ENCODE measurements at places on chromosomes 2 and 18.

DNA sequence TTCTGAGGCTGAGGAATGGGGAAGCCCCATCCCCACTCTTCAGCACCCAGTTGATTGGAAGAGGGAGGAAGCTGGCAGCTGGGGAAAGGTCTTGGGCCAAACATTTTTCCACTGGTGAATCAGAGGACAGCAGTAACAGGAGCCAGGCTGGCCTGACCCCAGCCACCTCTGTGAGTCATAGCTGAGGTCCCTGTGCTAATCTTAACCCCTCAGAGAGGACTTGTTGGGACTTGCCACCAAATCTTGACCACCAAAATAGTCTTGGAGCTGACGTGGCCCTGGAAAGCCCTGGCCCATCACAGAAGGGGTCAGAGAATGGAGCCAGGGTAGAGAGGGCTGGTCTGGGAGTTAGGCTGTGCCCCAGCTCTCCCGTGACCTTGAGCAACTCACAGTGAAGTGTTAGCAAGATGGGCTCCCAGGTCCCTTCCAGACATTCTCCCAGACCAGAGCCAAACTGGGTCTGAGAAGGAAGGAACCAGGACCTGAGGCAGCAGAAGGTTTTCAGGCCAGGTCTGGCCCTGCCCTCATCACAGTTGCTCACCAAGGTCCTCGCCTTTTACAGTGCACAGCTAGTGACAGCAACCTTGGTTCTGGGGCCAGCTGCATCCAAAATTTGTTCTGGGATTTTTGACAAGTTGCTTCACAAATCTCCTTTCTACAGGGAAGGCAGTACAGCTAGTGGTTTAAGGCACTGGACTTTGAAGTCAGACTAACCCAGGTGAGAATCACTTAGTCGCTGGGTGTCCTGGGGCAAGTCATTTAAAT lies 266.6 kb downstream of the CYP26B1 start:
- DNase-seq, result no peak

GRCh38 chr2:120105360-120105759 lies 92.5 kb downstream of the EPB41L5 start:
- no peak for DNase-seq

DNA sequence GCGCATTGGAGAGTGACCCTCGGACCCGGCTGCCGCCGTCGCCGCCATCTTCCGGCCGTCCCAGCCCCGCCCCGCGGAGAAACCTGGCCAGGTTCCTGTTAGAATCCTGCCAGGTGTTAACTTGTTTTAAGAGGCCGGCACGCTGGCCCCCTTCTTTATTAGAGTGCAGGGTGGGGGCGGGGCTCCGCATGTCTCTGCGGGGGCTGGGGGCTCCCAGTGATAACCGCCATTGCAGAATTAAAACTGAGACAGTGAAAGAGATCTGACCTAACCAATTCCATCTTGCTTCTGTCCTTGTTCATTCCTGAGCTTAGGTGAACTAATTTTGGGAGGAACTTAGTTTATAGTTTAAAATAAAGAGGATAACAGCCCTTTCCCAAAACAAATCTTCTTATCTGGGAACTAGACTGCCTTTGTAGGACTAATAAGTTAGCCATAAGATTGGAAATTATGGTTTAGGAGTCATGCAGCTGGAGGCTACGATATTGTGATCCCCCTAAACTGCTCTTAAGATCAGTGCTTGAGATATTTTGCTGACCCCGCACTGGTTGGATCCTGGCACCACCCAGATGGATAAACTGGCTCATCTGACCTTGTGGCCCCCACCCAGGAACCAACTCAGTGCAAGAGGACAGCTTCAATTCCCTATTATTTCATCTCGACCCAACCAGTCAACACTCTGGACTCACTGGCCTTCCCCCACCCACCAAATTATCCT lies 543 bp upstream of the STARD7 start:
- DNase-seq, result no peak

GRCh38 chr2:128876986-128877983 lies 558.6 kb upstream of the HS6ST1 start:
- DNase-seq, result no peak

- DNase-seq, result no peak
Observed at GRCh38 chr2:217784996-217785543, 217.7 kb downstream of the TNS1 start.

DNA sequence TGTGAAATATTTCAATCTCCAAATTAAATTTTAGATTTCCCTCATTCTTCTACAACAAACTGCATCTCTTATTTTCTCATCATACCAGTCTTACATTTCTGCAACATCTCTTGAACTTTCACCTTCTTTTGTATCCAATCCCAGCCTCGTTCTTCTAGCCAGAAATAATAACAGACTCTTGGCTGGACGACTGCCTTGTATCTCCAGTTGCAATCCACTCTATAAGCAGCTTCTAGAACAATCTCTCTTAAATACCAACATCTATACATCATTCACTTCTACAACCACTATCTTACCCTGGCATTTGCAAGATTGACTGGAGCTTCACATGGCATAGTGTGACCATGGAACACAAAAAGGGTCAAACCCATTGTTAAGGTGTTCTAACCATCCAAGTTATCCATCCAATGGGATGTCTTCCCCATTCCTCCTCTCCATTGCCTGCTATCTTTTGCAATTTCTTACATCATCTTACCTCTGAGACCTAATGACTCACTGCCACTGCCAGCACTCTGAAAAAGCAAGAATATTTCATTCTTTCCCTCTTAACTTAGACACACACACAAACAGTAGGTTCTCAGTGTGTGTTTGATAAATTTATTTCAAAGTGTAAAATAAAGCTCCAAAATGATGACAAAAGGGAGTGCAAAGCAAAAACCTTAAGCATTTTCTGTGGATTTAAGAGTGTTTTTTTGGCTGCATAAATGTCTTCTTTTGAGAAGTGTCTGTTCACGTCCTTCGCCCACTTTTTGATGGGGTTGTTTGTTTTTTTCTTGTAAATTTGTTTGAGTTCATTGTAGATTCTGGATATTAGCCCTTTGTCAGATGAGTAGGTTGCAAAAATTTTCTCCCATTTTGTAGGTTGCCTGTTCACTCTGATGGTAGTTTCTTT lies 145.6 kb downstream of the METTL4 start:
- DNase-seq, result no peak

DNA sequence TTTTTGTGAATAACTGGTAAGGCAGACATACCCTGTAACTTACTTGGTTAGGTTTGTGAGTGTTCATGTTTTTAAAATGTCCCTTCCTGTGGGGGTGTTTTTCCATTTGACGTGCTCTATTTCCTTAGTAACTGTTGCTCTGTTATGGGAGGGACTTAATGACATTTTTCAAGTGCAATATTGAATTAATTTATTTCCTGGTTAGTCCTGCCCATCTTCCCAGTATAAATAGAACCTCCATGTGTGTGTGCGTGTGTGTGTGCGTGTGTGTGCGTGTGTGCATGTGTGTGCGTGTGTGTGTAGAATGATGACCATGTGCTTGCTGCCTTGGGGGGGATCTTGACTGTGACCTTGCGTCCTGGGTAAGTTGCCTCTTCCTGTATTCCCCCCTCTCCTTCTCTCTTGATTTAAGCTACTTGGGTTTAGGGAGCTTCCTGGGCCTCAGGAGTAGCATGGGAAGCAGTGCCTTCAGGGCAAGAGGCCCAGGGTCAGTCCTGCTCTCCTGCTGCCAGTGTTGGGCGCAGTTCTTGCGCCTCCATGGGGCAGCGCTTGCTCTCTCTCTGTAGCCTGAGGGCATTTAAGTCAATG lies 163.9 kb downstream of the LDLRAD4 start:
- peak; percentile 59 for DNase-seq

GRCh38 chr18:10851824-10852319 lies 297.5 kb downstream of the PIEZO2 start:
- DNase-seq, result peak; percentile 64

DNA sequence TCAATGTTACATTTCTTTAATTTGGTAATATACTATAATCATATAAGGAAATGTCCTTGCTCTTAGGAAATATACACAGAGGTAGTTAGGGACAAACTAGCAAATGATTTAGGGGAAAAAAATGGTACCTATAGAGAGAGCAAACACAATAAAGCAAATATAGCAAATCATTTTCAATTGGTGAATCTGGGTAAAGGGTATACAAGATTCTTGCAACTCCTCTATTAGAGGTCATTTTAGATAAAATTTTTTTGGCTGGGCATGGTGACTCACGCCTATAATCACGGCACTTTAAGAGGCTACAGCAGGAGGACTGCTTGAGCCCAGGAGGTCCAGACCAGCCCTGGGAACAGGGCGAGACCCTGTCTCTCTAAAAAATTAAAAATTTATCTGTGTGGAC lies 44.4 kb downstream of the STRN start:
- DNase-seq, result no peak

All from right renal pelvis (tissue), 4 donors.